MG63 (cell line): ENCODE measurements at places on chromosomes 12 and 14. TPM values are rescaled to one million over a fixed set of nuclear protein-coding genes. Genes with fewer than 3 reads are reported as not detected.

DNA sequence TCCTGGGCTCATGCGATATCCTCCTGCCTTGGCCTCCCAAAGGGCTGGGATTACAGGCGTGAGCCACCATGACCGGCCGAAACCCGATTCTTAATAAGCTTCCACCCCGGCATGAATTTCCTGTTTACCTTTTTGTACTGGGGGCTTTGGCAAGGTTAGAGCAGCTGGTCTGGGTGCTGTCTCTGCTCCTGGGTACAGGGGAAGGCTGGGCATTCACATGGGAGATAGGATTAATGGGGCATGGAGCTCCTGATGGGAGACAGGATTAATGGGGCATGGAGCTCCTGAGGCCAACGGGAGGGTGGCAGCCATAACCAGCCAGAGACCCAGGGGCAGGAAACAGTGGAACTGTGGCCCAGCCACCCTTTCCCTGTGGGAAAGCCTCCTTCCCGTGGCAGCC, 69.5 kb upstream of the DICER1 start:
- DNase-seq = no peak

GRCh38 chr14:54881235-54881760, 21.3 kb downstream of the GCH1 start:
- peak; percentile 6 for DNase-seq

DNA sequence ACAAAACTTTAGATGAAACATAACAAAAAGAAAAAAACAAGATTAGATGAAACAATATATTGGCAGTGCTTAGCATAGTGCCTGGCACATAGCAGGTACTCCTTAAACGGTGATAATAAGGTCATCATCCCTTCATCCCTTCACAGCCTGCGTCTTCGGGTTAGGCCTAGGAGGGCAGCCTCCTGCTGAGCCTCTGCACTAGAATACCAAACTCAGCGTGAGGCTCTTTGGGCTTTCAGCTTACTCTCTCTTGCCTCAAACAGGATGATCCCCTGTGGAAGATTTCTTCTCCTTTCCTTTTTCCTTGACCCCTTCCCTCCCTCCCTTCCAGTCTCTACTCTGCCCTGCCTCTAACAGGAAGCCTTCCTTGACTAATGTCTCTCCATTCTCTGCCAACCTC, 14.4 kb upstream of the FIGNL2 start:
- no peak for DNase-seq

- no peak for DNase-seq
Observed at GRCh38 chr12:51285843-51286242, 15.6 kb upstream of the SMAGP start.

- peak; percentile 88 for DNase-seq
Observed at GRCh38 chr14:76953311-76953945, 75.1 kb downstream of the IRF2BPL start.

DNA sequence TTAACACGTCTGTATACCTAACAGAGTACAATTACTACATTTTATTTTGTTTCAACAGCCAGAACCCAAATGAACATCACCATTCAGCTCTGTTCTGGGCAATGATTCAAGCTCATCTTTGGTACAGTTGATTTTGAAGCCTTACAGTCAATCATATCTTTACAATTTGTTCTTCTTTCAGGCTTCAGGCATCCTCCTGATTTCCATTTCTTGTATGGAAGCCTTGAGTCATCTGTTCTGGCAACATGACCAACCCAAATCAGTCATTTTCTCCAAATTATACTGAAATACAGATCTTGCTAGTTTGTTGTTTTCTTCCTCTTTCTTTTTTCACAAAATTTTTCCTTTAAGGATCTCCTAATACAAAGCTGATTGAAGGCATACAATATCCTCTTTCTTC, 80.2 kb downstream of the PAX9 start:
- DNase-seq = no peak

DNA sequence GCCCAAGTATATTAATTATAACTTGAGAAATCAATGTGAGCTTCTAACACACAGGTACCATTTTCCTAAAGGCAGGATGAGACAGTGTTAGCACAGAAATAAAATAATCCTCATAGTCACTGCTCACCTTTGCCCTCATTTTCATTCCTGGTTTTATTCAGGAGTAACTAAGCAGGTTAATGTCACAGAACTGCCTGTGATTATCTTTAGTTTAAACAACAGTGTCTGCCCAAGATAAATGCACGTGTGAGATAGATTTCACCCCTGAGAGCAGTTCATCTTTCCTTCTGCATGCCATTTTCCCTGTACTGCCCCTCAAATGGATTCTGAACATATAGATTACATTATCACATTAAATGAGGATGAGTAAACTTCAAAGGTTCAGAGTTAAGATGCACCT, 250.7 kb downstream of the RMST start:
- no peak for DNase-seq

DNA sequence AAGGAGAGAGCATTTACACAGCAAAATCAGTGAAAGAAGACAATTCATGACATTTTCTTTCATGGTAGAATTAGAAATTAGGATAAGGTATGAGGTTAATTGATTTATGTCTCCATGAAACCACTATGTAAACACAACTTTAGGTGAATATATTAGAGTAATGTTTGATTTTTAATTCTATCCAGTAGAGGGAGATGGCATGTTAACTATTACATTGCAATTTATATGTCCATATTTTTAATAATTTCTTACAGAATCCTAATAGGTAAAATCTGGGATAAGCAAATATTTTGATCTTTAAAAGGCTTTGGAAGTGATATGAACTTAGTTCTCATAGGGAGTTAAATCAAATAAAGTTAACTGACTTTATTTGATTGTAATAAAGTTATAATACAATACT, 373.4 kb upstream of the PDE3A start:
- no peak for DNase-seq

DNA sequence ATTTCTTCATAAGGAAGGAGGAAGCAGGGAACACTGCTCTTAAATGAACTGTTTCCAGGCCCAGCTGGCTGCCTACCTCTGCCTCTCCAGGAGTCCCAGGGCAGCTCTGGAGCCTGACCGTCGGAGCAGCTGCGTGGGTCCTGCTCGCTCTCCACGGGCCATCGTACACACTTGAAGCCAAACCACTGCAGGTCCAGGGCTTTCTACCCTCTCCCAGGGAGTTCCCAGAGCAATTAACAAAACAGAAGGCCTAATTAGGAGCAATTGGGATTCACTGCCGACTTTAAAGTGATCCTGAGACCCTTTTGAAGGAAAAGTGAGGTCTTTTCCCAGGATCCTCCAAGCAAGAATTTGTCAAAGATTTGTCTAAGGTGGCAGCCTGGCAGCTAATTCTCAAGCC, 76.9 kb downstream of the OTX2 start:
- no peak for DNase-seq

GRCh38 chr12:91846466-91847055, 299.1 kb downstream of the BTG1 start:
- no peak for DNase-seq

DNA sequence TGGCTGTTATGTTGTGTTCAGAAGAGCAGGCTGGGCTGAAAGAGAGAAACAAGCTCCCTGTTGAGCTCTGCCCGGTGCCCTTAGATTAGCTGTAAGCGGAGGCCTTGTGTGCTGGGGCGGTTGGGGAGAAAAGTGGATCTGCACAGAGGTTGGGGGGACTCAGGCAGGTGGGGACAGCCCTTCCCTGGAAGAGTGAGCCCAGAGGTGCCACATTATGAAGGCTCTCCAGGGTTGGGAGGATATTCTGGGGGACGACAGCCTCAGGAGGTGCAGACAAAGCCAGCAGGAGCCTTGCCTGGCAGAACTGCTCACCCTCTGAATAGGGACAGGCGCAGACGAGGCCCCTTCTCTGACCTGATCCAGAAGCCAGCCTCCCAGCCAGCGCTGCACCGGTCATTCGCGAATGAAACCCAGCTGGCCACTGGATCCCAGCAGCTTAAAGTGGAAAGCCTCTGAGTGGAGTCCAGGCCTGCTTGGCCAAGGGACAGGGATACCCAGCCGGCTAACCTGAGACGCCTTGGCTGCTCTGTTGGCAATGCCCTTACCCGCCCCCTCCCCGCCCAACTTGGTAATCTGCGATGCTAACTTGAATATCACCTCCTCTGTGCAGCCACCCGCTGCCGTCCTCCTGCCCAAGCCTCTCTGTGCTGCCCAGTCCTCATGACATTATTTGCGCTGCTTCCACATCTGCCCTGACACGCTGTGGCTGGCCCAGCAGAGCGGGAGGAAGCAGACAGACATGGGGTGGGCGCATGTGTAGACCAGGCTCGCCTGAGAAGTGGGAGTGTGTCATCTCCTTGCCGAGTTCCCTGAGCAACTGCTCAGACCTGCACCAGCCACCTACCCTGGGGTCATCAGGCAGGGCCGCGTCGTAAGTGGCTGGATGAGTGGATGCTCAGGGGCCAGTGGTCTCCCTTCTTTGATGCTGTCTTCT, 5.6 kb downstream of the HIP1R start:
- no peak for DNase-seq

GRCh38 chr12:100489251-100489820, 15.7 kb downstream of the NR1H4 start:
- DNase-seq = no peak

DNA sequence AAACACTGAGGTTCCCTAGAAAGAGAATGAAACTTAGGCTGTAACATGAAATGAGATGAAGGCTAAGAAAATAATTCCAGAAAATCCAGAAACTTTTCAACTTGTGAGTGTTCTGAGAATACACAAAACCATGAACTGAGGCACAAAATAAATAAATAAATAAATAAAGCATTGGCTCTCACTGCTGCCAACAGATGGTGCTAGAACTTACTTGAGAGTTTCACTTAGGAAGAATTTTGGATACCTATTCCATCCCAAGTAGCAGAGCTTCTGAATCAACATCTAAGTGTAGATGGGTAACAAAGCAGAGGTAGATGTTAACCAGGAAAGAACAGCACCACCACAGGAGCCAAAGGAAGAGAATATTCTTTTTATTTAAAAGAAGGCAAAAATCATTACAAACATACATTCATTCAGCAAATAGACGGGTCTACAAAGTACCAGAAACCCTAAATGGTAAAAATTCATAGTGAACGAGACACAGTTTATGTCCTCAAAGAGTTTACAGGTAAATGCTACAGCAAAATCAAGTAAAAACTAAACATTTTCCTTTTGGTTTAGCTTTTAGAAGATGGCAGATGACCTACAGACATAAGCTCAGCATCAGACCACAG, 16.7 kb downstream of the EPS8 start:
- DNase-seq = no peak

DNA sequence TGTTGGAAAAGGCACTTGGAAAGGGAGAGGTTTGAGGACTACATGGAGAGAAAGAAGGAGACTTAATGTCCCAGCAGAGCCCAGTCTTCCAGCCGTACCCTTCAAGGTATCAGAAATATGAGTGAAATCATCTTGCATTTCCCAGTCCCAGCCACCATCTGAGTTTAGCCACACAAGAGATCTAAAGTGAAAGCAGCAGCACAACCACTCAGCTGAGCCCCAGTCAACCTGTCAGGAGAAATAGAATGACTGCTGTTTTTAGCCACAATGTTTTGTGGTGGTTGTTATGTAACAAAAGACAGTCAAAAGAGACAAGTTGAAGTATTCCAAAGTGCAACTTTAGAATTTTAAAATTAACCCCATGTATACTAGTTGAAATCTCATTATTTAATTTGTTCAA, 28.0 kb downstream of the DERA start:
- DNase-seq = no peak

- DNase-seq = peak; percentile 48
Observed at GRCh38 chr12:16726879-16727278, 120.9 kb upstream of the LMO3 start.

GRCh38 chr12:53838978-53839377, 87.2 kb upstream of the CISTR start:
- no peak for DNase-seq

GRCh38 chr12:72082986-72083820, 144.6 kb downstream of the TPH2 start:
- no peak for DNase-seq

GRCh38 chr12:119841433-119842210, 35.5 kb downstream of the CIT start:
- no peak for DNase-seq

DNA sequence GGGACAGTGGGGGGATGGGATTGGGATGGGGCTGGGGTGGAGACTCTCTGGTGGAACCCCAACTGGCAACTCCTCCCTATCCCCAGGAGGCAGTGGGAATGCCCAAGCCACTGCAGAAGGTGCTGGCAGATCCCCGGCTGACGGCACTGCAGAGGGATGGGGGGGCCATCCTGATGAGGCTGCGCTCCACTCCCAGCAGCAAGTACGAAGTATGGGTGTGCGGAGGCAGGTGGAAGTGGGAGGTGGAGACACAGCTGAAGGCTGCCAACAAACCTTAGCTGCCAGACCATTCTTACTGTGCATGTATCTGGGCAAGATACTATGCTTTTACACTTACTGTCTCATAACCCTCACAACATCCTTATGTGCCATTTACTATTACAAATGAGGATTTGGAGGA, 8.2 kb downstream of the ARHGEF40 start:
- no peak for DNase-seq

- no peak for DNase-seq
Observed at GRCh38 chr14:60757567-60758002, 23.0 kb downstream of the MNAT1 start.

GRCh38 chr14:27184427-27184826, 586.6 kb upstream of the NOVA1 start:
- no peak for DNase-seq

DNA sequence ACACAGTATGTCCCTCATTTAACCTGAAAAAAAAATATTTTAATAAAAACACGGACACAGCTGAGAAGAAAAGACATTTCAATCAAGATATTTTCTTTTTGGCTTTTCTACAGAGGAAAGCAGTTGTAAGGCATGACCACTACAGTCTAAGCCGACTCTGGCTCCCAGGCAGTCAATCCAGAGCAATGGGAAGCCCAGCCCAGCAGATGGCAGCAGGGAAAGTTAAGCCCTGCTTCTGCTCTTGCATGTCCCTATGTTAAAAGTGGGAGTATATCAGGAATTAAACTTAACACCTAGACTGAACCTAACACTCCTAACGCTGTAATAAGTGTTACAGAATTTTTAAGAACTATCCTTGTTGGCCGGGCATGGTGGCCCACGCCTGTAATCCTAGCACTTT, 19.5 kb upstream of the HAL start:
- DNase-seq = peak; percentile 30

- DNase-seq = no peak
Observed at GRCh38 chr12:112241176-112241575, 115.8 kb downstream of the TRAFD1 start.

The KCNC2 gene
- total RNA-seq = not detected in 2 replicates

The PSEN1 gene
- 13.7 TPM in 2 replicates for total RNA-seq

The HVCN1 gene
- not detected in 2 replicates for total RNA-seq

The KERA gene
- total RNA-seq = not detected in 2 replicates

The PGF gene
- total RNA-seq = 49.2 and 50.6 TPM in 2 replicates

The ISCU gene
- 130 and 156 TPM in 2 replicates for total RNA-seq

The EPYC gene
- not detected in 2 replicates for total RNA-seq

The DCD gene
- total RNA-seq = not detected in 2 replicates
